ENCODE measurements at places on chromosomes 5 and 9.

DNA sequence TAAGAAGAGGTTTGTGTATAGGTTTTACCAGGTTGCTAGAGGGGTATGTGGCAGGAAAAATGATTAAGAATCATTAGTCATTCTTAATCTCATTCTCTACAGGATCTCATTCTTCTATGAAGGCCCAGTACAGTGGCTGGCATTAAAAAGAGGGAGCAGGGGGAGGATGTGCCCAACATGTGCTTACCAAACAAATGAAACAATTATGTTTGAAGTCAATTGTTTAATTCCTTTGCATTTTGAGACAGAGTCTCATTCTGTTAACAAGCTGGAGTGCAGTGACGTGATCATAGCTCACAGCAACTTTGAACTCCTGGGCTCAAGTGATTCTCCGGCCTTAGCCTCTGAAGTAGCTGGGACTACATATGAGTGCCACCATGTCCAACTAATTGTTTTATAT is 23.0 kb downstream of the FNIP1 start:
- peak; percentile 93 for DNase-seq

GRCh38 chr5:56024810-56025150 is 30.0 kb upstream of the IL6ST start:
- no peak for DNase-seq

DNA sequence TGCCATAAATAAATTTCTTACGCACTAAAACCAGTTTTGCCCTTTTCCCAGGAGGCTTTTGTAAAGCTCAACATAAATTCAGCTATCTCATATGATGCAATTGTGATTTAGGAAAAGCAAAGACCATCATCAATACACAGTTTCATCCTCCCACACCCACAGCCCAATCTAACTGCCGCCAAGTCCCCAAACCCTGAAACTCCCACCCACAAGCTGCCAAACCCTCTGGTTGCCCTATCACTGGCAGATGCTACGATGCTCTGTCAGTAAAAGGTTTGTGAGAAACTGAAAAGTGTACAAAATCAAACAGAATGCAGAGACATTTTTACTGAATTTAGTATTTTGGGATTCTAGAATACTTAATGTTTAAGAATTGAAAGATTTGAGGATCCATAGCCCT is 42.8 kb upstream of the NR4A3 start:
- DNase-seq: no peak

DNA sequence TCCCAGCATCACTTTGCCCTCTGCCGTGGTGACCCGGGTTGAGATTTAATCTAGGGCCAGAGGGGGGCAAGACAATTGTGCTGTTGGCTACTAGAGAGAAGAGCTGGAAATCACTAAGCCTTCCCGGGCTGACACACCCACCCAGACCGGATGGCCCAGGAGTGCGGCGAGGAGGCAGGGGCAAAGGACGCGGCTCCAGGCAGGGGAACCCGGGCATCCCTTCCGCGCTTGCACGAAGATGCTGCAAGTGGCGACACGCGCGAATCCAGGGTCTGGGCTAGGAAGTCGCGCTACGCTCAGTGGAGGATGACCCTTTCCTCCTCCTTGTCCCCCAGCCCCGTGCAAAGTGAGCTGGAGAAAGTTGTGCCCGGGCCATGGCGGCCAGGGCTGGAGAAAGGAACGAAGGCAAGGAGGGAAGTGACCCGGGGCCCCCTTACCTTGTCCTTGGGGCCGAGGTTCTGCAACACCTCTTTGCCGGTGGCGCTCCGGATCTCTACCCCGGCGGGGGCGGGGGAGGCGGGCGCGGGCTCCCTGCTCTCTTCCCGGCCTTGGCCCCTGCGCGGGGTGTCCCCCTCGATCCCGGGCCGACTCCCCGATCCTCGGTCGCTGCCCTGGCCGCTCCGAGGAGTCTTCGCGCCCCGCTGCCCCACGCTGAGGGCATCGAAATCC is 693 bp downstream of the DPYSL3 start:
- DNase-seq: no peak

- no peak for DNase-seq
Measured at GRCh38 chr5:83889971-83890745, 169.5 kb upstream of the HAPLN1 start.

- no peak for DNase-seq
Measured at GRCh38 chr9:20419533-20419932, 202.8 kb downstream of the MLLT3 start.

GRCh38 chr5:101517795-101518194 is 614.7 kb upstream of the ST8SIA4 start:
- no peak for DNase-seq

GRCh38 chr5:108373426-108373825 is 8.5 kb downstream of the FBXL17 start:
- no peak for DNase-seq

DNA sequence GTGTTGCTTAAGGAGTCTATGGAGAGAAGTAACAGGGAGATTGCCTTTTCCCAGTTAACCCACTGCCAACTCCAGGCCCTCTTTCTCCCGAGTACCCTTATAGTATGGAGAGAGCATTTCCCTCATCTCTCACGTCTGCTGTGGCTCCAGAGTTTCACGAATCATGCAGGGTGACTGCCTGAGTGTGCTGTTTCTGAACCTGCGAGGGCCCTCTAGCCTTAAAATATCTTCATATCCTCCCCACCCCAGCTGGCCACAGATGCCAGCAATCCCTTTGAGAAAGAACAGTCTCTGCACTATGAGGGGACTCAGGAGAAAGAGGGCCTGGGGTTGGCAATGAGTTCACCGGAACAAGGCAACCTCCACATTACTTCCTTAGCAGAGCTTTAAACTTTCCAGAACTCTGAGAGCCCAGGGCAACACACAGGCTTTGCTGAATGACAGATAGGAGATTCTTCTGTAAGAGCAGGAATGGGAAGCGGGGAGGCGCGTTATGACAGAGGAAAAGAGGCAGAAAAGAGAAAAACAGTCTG is 81.6 kb upstream of the ANKH start:
- no peak for DNase-seq

DNA sequence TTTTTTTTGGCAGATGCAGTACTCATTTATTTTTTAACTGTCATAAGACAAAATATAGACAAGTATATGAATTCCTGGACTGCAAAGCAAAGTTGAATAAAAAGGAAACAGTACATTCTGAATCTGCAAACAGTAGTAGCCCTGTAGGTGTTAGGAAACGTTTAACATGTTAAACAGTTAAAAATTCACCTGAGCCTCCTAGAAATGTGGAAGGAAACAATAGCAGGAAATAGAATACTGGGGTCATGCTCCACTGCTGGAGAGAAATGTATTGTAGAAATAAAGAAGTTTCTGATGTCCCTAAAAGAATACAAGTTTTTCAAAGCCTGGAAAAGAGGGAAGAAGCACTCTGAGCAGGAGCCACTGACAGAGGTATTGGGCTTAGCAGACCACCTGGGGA is 866.0 kb downstream of the PTPRD start:
- no peak for DNase-seq

GRCh38 chr5:150340614-150341255 is 16.8 kb upstream of the TCOF1 start:
- no peak for DNase-seq
